ENCODE measurements at places on chromosomes 3 and 15.

DNA sequence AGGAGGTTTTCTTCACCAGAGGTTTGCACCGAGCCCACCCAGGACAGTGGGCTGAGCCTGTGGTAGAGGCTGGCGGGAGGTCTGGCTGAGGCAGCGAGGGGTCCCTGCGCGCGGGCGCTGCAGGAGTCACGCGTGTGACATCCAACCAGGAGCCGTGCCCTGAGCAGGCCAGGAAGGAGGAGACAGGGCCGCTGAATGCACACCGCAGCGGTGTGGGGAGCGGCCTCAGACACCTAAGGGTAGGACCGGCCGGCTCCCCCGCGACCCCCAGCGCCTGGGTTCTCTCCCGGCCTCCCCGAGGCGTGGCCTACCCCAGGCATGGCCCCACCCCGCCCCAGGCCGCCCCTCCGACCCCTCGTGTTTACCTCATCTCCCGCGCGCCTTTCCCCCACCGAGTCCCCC lies 412 bp downstream of the SLC41A3 start:
- no peak for DNase-seq

DNA sequence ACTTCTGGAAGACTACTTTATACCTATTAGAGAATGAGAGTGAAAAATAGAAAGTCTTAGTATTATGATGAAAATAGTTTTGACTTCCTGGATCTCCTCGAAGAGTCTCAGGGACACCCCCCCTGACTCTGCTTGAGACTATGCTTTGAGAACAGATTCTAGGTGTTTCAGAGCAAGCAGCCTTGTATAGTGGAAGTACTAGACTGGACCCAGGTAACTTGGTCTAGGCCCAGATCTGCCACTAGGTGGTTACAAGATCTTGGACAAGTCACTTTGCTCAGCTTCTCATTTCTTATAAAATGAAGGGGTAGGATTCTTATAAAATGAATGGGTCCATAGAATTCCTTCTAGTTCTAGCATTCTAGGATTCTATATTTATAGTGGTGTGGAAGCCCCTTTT lies 9.1 kb downstream of the ABHD5 start:
- no peak for DNase-seq

- DNase-seq: no peak
These were observed 4.2 kb downstream of the PARP15 start for GRCh38 chr3:122581622-122582021.

DNA sequence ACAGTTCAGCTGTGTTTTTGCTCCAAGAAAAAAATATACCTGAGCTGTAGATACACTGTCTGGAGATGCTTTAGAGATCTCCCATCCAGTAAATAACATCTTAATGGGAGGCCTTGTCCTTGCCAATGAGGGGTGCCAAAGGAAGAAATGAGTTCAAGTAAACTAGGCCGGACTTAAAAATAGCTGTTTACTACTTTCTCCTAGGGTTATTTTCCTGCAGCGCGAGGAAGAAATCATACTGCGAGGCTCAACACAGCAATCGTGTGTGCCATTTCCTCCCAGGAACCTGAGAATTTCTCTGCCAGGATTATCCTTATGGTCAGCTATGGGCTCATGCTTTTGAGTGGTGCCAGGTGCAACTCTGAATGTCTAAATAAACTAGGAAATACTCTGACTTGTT lies 71.9 kb downstream of the CMTM8 start:
- DNase-seq: no peak

Measured in NCI-H2107 (cell line).